ENCODE measurements at places on chromosomes 1 and 21. TPM values are rescaled to one million over a fixed set of nuclear protein-coding genes. Genes with fewer than 3 reads are reported as not detected.

GRCh38 chr1:41720861-41721410 is 197.8 kb downstream of the HIVEP3 start:
- H3K4me3 ChIP-seq: no peak overlapping the region
- no peak overlapping the region for H3K27ac ChIP-seq
- H3K4me1 ChIP-seq: peaks cover 2% of the 10 kb centered on the region
- no peaks in the 10 kb centered on the region for H3K36me3 ChIP-seq

- no peak overlapping the region for H3K27ac ChIP-seq
- no peak overlapping the region for H3K4me3 ChIP-seq
- H3K27me3 ChIP-seq: no peaks in the 10 kb centered on the region
- H3K36me3 ChIP-seq: no peaks in the 10 kb centered on the region
These were observed 4.5 kb upstream of the KIAA1614 start for GRCh38 chr1:180908074-180908765.

GRCh38 chr21:26095131-26095530 is 75.4 kb downstream of the APP start:
- peaks cover 9% of the 10 kb centered on the region for H3K36me3 ChIP-seq
- no peak for DNase-seq
- no peak overlapping the region for H3K4me3 ChIP-seq

NAXE gene
- 99.1 TPM for total RNA-seq

HES5 gene
- not detected for total RNA-seq

Data from mesothelial cell of epicardium (in vitro differentiated cells).